ENCODE measurements at places on chromosomes 16 and 17. TPM values are rescaled to one million over a fixed set of nuclear protein-coding genes. Genes with fewer than 3 reads are reported as not detected.

GRCh38 chr17:71527311-71527710, 593.5 kb upstream of the SOX9 start:
- H3K27me3 ChIP-seq = no peaks in the 10 kb centered on the region
- H3K4me1 ChIP-seq = no peaks in the 10 kb centered on the region
- H3K36me3 ChIP-seq = no peaks in the 10 kb centered on the region
- no peak overlapping the region for H3K27ac ChIP-seq

Gene GLIS2
- 18.9 TPM for total RNA-seq

GRCh38 chr17:5841862-5842261, 228.3 kb upstream of the WSCD1 start:
- no peak for DNase-seq
- H3K36me3 ChIP-seq = no peaks in the 10 kb centered on the region
- no peaks in the 10 kb centered on the region for H3K27me3 ChIP-seq
- H3K4me3 ChIP-seq = no peak overlapping the region
- peaks cover 3% of the 10 kb centered on the region for H3K4me1 ChIP-seq
- H3K27ac ChIP-seq = no peak overlapping the region

Gene ZP2
- total RNA-seq = not detected

DNA sequence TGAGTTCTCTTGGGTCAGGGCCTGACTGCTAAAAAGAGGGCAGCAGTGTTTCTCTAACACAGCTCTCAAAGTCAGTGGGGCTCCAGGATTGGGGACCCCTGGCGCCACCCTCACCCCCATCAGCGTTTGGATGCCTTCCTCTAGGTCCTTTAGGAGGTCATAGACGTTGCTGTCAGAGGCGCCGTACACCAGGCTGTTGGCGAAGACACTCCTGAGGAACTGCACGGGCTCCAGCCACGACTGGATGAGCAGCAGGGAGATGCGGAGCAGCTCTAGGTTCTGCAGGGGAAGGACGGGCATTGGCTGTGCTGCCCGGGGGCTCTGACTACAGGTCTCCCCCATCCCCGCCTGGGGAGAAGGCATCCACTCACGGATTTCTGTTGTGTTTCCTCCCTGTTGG, 993 bp downstream of the GH1 start:
- no peak overlapping the region for H3K27ac ChIP-seq
- H3K4me1 ChIP-seq = no peaks in the 10 kb centered on the region
- H3K36me3 ChIP-seq = no peaks in the 10 kb centered on the region
- H3K27me3 ChIP-seq = peaks cover 9% of the 10 kb centered on the region
- no peak for DNase-seq
- H3K4me3 ChIP-seq = no peak overlapping the region

Gene HASPIN
- total RNA-seq = 2.4 TPM

DNA sequence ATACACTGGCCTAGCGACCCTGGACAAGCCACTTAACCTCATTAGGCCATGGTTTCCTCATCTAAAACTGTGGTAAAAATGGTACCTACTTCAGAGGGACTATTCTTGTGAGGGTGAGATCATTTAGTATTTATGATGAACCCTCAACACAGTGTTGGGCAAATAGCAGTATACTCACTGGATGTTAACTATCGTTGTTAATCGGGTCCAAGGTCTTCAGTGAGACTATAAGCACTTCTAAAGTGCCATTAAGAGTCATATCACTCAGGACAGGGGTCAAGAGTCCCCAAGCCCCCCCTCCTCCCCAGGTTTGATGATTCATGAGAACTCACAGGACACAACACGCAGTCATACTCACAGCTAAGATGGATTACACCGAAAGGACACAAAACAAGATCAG, 11.0 kb downstream of the TK2 start:
- no peak overlapping the region for H3K4me3 ChIP-seq
- H3K27ac ChIP-seq = no peak overlapping the region
- no peaks in the 10 kb centered on the region for H3K27me3 ChIP-seq
- DNase-seq = no peak

DNA sequence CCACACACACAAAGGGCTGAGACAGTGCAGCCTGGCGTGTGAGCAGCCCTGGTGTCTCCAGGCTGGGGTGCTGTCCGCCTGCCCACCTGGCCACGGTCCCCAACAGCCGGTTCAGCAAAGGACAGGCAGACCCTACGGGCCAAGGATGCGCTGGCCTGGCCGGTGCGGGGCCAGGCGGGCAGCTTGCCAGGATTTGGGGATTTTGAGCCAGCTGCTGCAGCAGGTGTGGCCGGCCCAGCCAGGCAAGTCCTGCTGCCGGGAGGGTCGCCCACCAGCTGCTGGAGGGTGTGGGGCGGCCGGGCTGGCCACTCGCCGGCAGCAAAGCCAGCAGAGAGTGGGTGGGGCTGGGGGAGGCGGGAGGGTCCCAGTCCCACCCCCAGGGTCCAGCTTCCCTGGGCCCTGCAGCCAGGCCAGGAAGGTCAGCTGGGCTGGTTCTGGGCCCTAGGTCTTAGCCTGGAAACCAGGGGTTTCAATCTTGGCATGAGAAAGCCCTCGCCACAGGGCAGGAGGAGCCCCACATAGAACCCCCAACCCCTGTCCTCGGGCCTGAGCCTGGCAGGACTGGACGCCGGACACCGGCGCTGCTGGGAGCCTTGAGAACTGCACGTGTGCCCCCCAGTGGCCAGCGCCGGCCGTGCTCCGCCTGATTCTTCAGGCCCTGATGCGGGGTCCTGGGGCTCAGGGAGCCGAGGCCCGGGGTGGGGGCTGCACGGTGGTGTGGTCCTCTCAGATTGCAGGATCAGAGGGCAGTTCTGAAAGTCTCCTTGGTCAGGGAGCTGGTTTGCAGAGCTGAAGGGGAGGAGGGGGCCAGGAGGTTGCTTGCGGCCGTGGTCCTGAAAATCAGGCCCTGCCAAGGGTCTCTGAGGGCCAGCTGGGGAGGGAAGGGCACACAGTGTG, 17.6 kb upstream of the SSTR5 start:
- H3K4me1 ChIP-seq = no peaks in the 10 kb centered on the region
- H3K27ac ChIP-seq = no peak overlapping the region
- no peaks in the 10 kb centered on the region for H3K36me3 ChIP-seq
- no peak overlapping the region for H3K4me3 ChIP-seq
- no peaks in the 10 kb centered on the region for H3K27me3 ChIP-seq

GRCh38 chr17:14803826-14804225, 461.3 kb downstream of the PMP22 start:
- no peak overlapping the region for H3K27ac ChIP-seq
- H3K36me3 ChIP-seq = no peaks in the 10 kb centered on the region
- no peak for DNase-seq
- no peaks in the 10 kb centered on the region for H3K27me3 ChIP-seq
- no peaks in the 10 kb centered on the region for H3K4me1 ChIP-seq

Gene GCGR
- not detected for total RNA-seq

GRCh38 chr16:48053418-48053745, 102.4 kb downstream of the ABCC12 start:
- DNase-seq = peak; percentile 75

Gene MVP
- total RNA-seq = 38.7 TPM

- no peaks in the 10 kb centered on the region for H3K27me3 ChIP-seq
- H3K36me3 ChIP-seq = no peaks in the 10 kb centered on the region
- no peak overlapping the region for H3K27ac ChIP-seq
- no peak for DNase-seq
- H3K4me3 ChIP-seq = no peak overlapping the region
- no peaks in the 10 kb centered on the region for H3K4me1 ChIP-seq
These were observed 195.0 kb upstream of the CPHXL start for GRCh38 chr16:75921281-75921680.

DNA sequence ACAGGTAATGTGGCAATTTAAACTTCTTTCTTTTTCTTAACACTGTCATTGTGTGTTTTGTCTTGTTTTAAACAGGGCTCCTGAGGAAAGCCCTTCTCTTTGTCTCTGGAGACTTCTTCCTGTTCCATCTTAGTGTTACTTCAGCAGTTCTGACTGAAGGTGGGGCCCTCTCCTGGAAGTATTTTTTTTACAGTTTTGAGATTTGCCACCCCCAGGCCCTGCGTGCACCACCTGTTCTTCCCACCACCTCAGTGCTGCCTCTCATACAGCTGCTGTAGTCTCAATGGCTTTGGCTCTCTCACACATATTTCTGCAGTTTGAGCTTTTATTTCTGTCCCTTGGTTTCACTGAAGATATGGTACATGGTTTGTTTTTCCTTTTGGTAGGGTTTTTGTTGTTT, 52.5 kb upstream of the ALDH3A1 start:
- no peak overlapping the region for H3K27ac ChIP-seq
- H3K27me3 ChIP-seq = no peaks in the 10 kb centered on the region
- H3K4me3 ChIP-seq = no peak overlapping the region
- H3K4me1 ChIP-seq = no peaks in the 10 kb centered on the region

GRCh38 chr16:84789431-84789830, 30.4 kb upstream of the CRISPLD2 start:
- no peak for DNase-seq
- no peak overlapping the region for H3K4me3 ChIP-seq
- no peaks in the 10 kb centered on the region for H3K27me3 ChIP-seq
- H3K4me1 ChIP-seq = peaks cover 11% of the 10 kb centered on the region
- H3K36me3 ChIP-seq = no peaks in the 10 kb centered on the region

Gene MT1X
- total RNA-seq = 9.7 TPM

- H3K27ac ChIP-seq = no peak overlapping the region
- H3K36me3 ChIP-seq = no peaks in the 10 kb centered on the region
- DNase-seq = no peak
- no peaks in the 10 kb centered on the region for H3K27me3 ChIP-seq
- H3K4me1 ChIP-seq = peaks cover 9% of the 10 kb centered on the region
These were observed 79.7 kb downstream of the VAT1L start for GRCh38 chr16:77868052-77868451.

DNA sequence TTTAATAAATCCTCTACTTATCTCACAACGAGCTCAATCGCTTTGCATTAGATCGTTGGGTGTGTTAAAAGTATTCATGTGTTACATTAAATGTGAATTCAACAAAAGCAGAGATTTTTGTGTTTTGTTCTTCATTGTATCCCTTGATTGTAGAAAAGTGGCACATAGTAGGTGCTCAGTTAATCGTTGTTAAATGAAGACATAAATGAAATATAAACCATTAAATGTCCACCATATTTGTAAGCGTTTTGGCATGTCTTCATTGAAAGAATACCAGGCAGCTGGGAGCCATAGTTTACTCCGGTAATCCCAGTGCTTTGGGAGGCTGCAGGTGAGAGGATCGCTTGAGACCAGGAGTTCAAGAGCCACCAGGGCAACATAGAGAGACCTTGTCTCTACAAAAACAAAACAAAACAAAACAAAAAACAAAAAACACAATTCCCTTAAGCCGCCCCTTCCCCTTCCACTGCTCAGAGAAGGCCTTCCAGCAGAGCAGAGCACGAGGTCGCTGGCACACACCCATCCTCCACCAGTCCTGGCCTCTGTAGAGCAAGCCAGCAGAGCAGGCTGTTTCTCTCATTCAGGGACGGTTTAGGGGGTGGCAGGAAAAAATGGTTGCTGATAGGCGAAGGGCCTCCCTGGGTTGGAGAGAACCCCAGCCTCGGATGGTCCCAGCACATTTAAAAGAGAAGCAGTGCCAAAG, 673 bp upstream of the CHD9 start:
- peak overlapping the region; percentile 79 for H3K27ac ChIP-seq
- no peak for DNase-seq
- H3K36me3 ChIP-seq = no peaks in the 10 kb centered on the region

DNA sequence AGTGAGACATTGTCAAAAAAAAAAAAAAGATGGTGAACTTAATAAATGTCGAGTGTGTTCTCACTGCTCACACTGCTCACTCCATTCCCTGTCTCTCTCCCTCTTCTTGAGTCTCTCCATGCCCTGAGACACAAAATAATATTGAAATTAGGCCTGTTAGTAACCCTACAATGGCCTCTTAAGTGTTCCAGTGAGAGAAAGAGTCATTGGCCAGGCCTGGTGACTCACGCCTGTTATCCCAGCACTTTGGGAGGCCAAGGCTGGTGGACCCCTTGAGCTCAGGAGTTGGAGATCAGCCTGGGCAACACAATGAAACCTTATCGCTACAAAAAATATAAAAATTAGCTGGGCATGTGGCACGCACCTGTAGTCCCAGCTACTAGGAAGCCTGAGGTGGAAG, 16.2 kb upstream of the CSF3 start:
- no peak overlapping the region for H3K4me3 ChIP-seq
- no peaks in the 10 kb centered on the region for H3K27me3 ChIP-seq
- H3K4me1 ChIP-seq = no peaks in the 10 kb centered on the region
- H3K36me3 ChIP-seq = peaks cover 21% of the 10 kb centered on the region

Gene KRT31
- total RNA-seq = not detected

DNA sequence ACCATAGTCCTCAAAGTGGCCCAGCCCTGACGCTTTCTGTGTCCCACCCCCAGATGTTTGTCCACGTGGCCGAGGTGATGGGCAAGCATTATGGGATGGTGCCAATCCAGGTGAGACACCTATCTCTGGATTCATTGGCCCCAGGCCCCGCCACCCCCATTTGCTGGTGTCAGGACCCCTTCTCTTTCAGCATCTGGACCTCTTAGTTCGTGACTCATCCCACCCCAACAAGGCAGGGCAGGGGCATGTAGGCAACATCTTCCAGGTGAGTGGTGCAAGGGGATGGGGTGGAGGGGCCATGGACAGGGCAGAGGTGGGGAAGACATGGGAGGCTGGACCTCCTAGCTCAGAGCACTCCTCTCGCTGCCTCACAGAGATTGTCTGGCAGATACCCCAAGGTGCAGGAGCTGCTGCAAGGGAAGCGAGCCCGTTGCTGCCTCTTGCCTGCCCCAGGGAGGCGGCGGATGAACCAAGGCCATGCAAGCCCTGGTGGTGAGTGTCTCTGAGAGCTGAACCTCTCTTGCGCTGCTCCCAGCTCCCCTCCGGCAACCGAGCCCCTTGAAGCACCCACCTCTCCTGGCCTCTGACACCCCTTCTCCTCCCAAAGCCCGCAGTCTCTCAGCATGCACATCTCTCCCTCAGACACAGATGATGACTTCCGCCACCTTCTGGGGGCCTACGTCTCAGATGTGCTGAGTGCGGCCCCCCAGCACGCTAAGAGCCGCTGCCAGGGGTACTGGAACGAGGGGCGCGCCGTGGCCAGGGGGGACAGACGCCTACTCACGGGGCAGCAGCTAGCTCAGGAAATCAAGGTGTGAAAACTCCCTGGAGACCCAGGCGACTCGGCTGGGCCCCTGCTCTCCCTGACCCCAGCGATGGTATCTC, 3.6 kb downstream of the RNF112 start:
- DNase-seq = no peak
- peaks cover 28% of the 10 kb centered on the region for H3K4me1 ChIP-seq
- H3K36me3 ChIP-seq = no peaks in the 10 kb centered on the region
- no peaks in the 10 kb centered on the region for H3K27me3 ChIP-seq

GRCh38 chr17:76544546-76545365, 4.9 kb downstream of the PRCD start:
- no peak for DNase-seq
- H3K27ac ChIP-seq = no peak overlapping the region
- peaks cover 45% of the 10 kb centered on the region for H3K4me1 ChIP-seq
- no peaks in the 10 kb centered on the region for H3K36me3 ChIP-seq
- no peak overlapping the region for H3K4me3 ChIP-seq

Data from astrocyte (in vitro differentiated cells and primary cell).